ENCODE measurements at places on chromosomes 7 and 10.

- DNase-seq: peak; percentile 96
Measured at GRCh38 chr7:152436111-152436930, 518 bp upstream of the KMT2C start.

- DNase-seq: no peak
Measured at GRCh38 chr7:28081016-28081415, 99.6 kb downstream of the JAZF1 start.

DNA sequence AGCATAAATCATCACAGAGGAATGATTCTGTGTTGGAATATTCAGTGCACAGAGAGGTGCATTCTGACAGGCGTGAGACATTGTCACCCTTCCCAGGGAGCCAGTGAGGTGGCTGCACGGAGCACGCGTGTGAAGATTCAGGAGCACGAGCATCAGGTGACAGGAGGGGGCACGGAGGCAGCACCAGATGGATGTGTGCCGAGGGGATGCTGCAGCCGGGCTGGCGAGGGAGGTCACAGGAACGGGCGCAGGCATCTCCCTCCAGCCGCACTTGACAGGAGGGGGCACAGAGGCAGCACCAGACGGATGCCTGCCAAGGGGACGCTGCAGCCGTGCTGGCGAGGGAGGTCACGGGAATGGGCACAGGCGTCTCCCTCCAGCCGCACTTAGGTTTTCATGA, 66.5 kb downstream of the DIP2C start:
- no peak for DNase-seq

GRCh38 chr10:4338768-4339167, 487.2 kb upstream of the AKR1E2 start:
- DNase-seq: no peak

GRCh38 chr7:45157653-45158401, at the start of gene RAMP3:
Gene RAMP3 (plus strand): TSS chr7:45157791. CDS start chr7:45157829, 38 bp downstream.
- DNase-seq: peak; percentile 59

DNA sequence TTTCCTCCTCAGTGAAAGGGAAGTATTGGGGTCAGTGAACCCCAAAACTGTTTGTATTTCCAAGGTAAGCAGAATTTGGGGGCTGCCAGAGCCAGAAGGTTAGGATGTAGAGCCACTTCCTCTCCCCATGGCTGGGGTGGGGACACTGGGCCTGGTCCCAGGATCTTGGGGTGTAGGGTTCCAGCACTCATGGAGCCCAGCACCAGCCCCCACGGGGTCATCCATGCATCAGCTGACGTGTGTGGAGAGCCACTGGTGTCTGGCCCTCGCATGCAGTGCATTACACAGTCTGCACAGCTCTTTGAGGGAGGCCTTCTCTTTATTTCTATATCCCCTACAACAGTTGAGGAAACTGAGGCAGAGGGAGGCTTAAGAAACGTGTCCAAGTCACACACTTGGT, 91.4 kb downstream of the ZMIZ1 start:
- no peak for DNase-seq

GRCh38 chr10:132078746-132079345, 13.1 kb downstream of the JAKMIP3 start:
- peak; percentile 22 for DNase-seq

GRCh38 chr10:70753841-70754621, 31.1 kb downstream of the TBATA start:
- no peak for DNase-seq

Data from coronary artery (tissue), 2 donors.